ENCODE measurements at places on chromosomes 2 and 18.

GRCh38 chr2:99806758-99807157 lies 316.9 kb upstream of the REV1 start:
- peak; percentile 70 for DNase-seq

- DNase-seq: no peak
Measured at GRCh38 chr18:54183390-54183789, 41.1 kb downstream of the MBD2 start.

DNA sequence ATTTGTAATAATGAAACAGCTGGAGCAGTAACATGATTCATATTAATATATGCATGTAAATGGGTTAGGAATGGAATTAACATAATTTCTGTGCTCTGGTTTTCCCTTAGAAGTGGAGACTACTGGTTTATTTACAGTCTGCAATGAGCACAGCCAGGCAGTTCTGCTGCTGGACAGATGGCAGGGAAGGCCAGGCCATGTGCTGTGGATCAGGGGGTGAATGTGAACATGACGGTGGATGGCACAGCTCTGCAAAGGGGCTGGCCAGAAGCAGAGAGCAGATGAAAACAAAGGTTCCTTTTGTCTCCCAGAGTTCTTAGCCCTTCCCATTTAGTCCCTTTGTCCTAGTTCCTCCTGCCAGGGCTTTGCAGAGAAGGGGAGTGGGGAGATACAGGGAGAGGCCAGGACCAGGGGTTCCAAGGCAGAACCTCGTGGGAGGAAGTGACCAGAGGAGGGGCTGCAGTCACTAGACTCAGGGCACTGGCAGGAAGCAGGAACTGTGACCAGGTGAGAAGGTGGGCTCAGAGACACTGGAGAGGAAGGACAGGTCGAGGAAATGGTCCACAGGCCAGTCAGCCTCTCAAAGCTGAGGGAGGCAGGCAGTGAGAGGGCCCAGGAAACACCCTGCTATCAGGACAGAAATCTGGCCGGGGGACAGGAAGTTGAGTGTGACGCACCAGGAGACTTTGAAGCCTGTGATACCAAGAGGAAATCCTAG lies 112.9 kb upstream of the ATP8B1 start:
- no peak for DNase-seq

- peak; percentile 57 for DNase-seq
Measured at GRCh38 chr2:190277234-190278112, 42.2 kb downstream of the HIBCH start.

- DNase-seq: no peak
Measured at GRCh38 chr2:43763091-43763490, 10.7 kb upstream of the DYNC2LI1 start.

All from bronchial epithelial cell (primary cell).